ENCODE measurements at places on chromosomes 13 and 19.

- DNase-seq = no peak
Measured at GRCh38 chr19:3095441-3096191, 1.5 kb downstream of the GNA11 start.

DNA sequence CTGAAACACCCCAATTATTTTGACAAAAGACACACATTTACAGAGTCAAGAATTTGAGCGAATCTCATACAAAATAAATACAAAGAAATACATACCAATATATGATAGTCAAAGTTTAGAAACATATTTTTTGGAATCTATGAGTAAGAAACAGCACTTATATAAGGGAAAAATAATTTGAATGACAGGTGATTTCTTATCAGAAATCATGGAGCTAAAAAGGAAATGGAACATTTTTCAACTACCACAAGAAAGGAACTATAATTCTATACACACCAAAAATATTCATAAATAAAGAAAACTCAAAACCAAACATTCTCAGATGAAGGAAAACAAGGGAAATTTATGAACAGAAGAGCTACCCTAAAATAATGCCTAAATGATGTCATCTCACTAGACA lies 1226.6 kb downstream of the PCDH9 start:
- DNase-seq = no peak

DNA sequence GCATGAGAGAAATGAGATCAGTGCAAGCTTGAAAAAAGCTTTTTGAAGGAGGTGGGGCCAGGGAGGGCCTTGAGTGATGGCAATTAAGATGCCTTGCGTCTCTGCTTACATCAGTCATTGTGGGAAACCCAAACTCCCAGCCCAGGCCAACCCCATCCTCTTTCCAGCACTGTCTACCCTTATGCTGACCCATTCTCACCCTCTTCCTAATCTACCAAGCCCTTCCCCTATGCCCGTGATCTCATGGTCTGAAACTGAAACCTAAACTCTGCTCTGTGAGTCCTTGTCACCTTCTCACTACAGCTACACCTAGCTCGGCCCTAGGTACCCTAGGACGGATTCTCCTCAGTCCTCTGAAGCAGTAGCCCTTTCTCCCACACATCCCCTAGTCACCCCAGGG lies 36.0 kb upstream of the SERP2 start:
- no peak for DNase-seq

- DNase-seq = no peak
Measured at GRCh38 chr19:47264629-47265028, 8.3 kb downstream of the CCDC9 start.

DNA sequence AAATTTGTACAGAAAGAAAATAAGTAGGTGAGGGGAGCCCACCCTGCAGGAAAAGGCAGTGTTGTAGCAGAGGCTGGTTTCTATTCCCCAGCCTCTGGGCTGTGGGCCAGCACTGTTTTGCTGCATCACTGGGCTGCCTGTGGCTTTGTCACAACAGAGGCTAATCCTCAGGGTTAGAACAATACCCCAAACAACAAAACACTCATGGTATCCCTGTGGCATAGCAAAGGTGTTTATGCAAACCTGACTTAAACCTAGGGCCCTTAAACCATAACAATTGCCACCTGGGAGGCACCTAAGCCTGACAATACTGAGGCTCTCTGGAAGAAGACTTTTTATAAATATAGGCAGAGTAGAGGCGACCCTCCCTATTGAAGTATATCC lies 314.7 kb downstream of the OLFM4 start:
- DNase-seq = no peak

DNA sequence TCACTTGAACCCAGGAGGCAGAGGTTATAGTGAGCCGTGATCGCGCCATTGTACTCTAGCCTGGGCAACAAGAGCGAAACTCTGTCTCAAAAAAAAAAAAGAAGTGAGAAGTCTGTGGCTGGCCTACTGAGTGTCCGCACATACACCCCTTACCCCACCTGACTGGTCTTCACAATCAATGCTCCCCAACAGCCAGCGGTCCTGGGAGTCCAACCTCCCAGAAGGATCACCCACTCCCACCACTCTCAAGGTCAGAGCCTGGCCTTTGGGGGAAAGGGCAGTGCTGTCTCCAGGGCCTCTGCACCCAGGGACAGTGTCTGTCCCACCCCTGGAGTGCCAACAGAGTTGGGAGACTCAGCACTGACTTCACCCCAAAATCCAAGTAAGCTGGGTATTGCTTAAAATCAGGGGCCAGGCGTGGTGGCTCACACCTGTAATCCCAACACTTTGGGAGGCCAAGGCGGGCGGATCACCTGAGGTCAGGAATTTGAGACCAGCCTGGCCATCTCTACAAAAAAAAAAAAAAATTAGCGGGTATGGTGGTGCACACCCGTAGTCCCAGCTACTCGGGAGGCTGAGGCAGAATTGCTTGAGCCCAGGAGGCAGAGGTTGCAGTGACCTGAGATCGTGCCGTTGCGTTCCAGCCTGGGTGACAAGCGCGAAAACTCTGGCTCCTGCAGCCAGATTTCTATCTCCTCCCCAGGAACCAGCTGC lies 2.3 kb upstream of the CD320 start:
- no peak for DNase-seq

DNA sequence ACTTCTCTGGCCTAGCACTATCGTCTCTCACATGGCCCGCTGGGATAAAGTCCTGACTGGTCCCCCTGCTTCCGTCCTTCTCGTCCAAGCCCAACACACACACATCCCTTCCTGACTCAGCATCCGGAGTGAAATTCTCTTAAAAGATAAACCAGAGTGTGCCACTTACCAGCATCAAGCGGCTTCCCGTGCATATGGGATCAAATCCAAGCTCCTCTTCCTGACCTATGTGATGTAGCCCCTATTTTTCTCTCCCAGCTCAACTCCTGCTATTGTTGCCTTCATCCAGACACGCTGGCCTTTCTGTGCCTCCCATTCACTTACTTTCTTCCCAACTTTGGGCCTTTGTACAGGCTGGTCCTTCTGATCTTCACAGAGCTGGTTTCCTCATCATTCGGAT lies 530.4 kb downstream of the DIAPH3 start:
- DNase-seq = no peak

Measured in NCI-H187 treated with DMSO at 0.1 percent for 48 hours (cell line).